ENCODE measurements at places on chromosomes 5 and 9. TPM values are rescaled to one million over a fixed set of nuclear protein-coding genes. Genes with fewer than 3 reads are reported as not detected.

RNF183 gene
- total RNA-seq, result not detected

PAEP gene
- total RNA-seq, result not detected

- peaks cover 5% of the 10 kb centered on the region for H3K4me1 ChIP-seq
- no peak overlapping the region for H3K27ac ChIP-seq
- no peaks in the 10 kb centered on the region for H3K27me3 ChIP-seq
- no peak for DNase-seq
- no peaks in the 10 kb centered on the region for H3K36me3 ChIP-seq
These were observed 20.1 kb downstream of the C5orf58 start for GRCh38 chr5:170252720-170253350.

CTXN3 gene
- not detected for total RNA-seq

DNA sequence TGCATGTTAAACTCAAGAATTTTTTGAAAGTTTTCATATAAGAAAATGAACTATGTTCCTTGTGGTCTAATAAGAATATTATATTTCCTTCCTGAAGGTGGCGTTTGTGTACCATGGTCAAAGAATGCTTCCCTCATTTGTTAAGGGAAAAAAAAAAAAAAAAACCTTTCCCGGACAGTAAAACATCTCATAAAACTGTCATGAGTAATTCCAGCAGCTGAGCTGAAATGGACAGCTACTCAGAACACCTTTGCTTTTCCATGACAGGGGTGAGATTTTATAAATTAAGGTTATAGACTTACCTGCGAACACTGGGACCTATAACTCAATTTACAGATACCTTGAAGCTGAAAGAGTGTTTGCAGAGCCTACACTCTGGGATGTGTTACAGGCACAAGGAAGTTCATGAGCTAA lies 113.2 kb upstream of the RANBP3L start:
- H3K4me1 ChIP-seq, result no peaks in the 10 kb centered on the region
- H3K27ac ChIP-seq, result no peak overlapping the region
- no peak for DNase-seq

DNA sequence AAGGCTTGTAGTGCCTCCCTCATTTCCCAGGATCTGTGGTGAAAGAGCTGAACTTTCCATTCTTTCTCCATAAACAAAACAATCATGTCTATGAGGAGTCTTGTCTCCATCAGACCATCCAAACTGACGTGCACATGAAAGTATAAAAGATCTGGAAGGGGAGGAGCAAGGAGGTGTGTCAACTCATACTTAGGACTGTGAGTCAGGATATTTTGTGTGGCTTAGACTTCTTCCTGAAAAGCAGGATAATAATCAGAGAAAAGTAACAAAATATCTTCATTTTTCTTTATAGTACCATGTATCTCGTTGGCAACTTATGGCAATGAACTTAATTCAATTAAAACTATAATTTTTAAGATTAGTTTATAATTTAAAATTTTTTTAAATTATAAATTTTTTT lies 96.0 kb upstream of the PRRC1 start:
- no peaks in the 10 kb centered on the region for H3K27me3 ChIP-seq
- no peak overlapping the region for H3K27ac ChIP-seq
- no peak for DNase-seq
- no peak overlapping the region for H3K4me3 ChIP-seq

TNFSF15 gene
- total RNA-seq, result 0.02 TPM

- no peaks in the 10 kb centered on the region for H3K36me3 ChIP-seq
- H3K27me3 ChIP-seq, result no peaks in the 10 kb centered on the region
- DNase-seq, result no peak
- H3K4me1 ChIP-seq, result no peaks in the 10 kb centered on the region
- no peak overlapping the region for H3K4me3 ChIP-seq
- H3K27ac ChIP-seq, result no peak overlapping the region
These were observed 82.4 kb downstream of the MRPS30 start for GRCh38 chr5:44891116-44891515.

TTC33 gene
- total RNA-seq, result 12.9 TPM

- H3K27me3 ChIP-seq, result no peaks in the 10 kb centered on the region
- H3K27ac ChIP-seq, result no peak overlapping the region
- H3K4me1 ChIP-seq, result peaks cover 25% of the 10 kb centered on the region
- H3K4me3 ChIP-seq, result no peak overlapping the region
- no peak for DNase-seq
These were observed 56.5 kb downstream of the ADAMTS2 start for GRCh38 chr5:179288809-179289185.

- H3K4me1 ChIP-seq, result no peaks in the 10 kb centered on the region
- H3K27ac ChIP-seq, result no peak overlapping the region
- H3K36me3 ChIP-seq, result no peaks in the 10 kb centered on the region
- no peaks in the 10 kb centered on the region for H3K27me3 ChIP-seq
- DNase-seq, result no peak
These were observed 81.1 kb downstream of the FAM174A start for GRCh38 chr5:100616291-100616690.

DNA sequence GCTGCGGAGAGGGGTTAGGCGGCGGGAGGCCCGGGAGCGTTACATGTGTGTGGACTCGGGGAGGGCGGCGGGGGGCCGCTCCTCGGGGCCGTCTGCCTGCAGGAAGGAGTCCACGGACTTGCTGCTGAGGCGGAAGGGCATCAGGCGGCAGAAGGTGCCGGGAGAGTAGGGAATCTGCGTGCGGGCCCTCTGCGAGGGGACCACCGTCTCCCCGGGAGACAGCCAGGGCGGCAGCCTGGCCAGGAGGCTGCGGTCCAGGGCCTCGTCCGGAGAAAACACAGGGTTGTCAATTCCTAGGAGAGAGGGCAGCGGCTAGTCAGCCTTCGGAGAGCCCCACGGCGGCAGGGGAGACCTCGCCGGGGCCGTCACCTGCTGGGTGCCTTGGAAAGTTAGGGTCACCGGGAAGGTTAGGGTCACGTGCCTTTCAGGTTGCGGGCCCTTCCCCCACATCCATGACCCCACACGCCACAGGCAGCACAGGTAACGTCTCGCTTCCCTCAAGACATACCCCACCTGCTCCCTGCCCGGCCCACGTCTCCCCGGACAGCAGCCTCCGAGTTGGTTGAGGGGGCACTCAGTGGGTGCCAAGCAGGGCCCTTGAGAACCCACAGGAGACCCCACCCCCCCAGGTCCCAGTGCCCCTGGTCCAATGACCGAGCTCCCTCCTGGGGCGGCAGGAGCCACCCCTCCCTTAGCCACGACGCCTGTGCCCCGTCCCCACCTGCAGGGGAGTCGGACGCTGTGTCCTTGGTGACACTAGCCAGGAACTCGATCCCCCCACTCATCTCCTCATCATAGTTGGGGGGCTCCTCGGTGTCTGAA lies 32.1 kb downstream of the EXOC3 start:
- H3K27me3 ChIP-seq, result peaks cover 54% of the 10 kb centered on the region
- peak overlapping the region; percentile 19 for H3K4me3 ChIP-seq
- H3K4me1 ChIP-seq, result peaks cover 32% of the 10 kb centered on the region
- H3K36me3 ChIP-seq, result peaks cover 6% of the 10 kb centered on the region

SERF1A gene
- total RNA-seq, result 6.7 TPM

DNA sequence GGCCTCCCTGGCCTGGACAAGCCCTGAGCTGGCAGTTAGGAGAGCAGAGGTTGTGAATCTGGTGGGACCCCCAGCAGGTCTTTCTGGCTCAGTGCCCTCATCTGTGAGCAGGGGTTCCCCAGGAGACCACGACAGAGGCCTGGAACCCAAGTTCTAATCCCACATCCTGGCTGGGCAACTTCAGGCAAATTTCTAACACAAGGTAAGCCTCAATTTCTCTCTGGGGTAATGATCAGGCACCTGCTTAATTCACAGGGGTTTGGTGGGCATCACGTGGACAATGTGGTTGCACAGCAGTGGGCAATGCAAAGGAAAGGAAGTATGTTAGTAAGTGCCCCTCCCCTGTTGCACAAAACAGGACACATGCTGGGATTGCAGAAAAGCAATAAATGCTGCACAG lies 1.9 kb upstream of the KCNIP1 start:
- no peak for DNase-seq
- peaks cover 41% of the 10 kb centered on the region for H3K27me3 ChIP-seq
- H3K4me3 ChIP-seq, result no peak overlapping the region
- H3K4me1 ChIP-seq, result no peaks in the 10 kb centered on the region
- no peaks in the 10 kb centered on the region for H3K36me3 ChIP-seq
- no peak overlapping the region for H3K27ac ChIP-seq

GRCh38 chr9:138044485-138045383 lies 167.2 kb downstream of the CACNA1B start:
- H3K27me3 ChIP-seq, result peaks cover 12% of the 10 kb centered on the region
- no peaks in the 10 kb centered on the region for H3K36me3 ChIP-seq
- H3K4me1 ChIP-seq, result no peaks in the 10 kb centered on the region
- no peak for DNase-seq
- H3K4me3 ChIP-seq, result no peak overlapping the region

MVB12B gene
- 9.9 TPM for total RNA-seq

S100Z gene
- not detected for total RNA-seq

FYB1 gene
- total RNA-seq, result 33.8 TPM

GRCh38 chr5:98104454-98105188 lies 668.8 kb upstream of the RGMB start:
- H3K4me1 ChIP-seq, result no peaks in the 10 kb centered on the region
- H3K4me3 ChIP-seq, result no peak overlapping the region
- no peak overlapping the region for H3K27ac ChIP-seq
- DNase-seq, result no peak

PCDHA13 gene
- total RNA-seq, result not detected

- peaks cover 3% of the 10 kb centered on the region for H3K4me1 ChIP-seq
- no peak overlapping the region for H3K4me3 ChIP-seq
- no peak overlapping the region for H3K27ac ChIP-seq
- DNase-seq, result no peak
These were observed 13.1 kb downstream of the PALM2AKAP2 start for GRCh38 chr9:109792951-109793546.

GRCh38 chr9:85653153-85653552 lies 88.6 kb downstream of the AGTPBP1 start:
- no peak overlapping the region for H3K4me3 ChIP-seq
- H3K27me3 ChIP-seq, result no peaks in the 10 kb centered on the region
- DNase-seq, result no peak
- peaks cover 19% of the 10 kb centered on the region for H3K36me3 ChIP-seq
- no peak overlapping the region for H3K27ac ChIP-seq
- no peaks in the 10 kb centered on the region for H3K4me1 ChIP-seq

GRCh38 chr5:170166101-170166500 lies 60.4 kb downstream of the FOXI1 start:
- H3K27ac ChIP-seq, result no peak overlapping the region
- no peak overlapping the region for H3K4me3 ChIP-seq
- H3K27me3 ChIP-seq, result no peaks in the 10 kb centered on the region
- no peaks in the 10 kb centered on the region for H3K4me1 ChIP-seq

CCDC183 gene
- total RNA-seq, result 0.78 TPM

PTPRD gene
- 16.8 TPM for total RNA-seq

GRCh38 chr9:135069558-135070197 lies 17.8 kb upstream of the OLFM1 start:
- H3K36me3 ChIP-seq, result no peaks in the 10 kb centered on the region
- no peak for DNase-seq
- H3K27me3 ChIP-seq, result peaks cover 62% of the 10 kb centered on the region
- H3K4me1 ChIP-seq, result peaks cover 2% of the 10 kb centered on the region
- H3K4me3 ChIP-seq, result no peak overlapping the region

GRCh38 chr5:10964806-10965205 lies 203.8 kb upstream of the DAP start:
- no peak overlapping the region for H3K4me3 ChIP-seq
- no peak for DNase-seq
- no peaks in the 10 kb centered on the region for H3K27me3 ChIP-seq
- H3K4me1 ChIP-seq, result no peaks in the 10 kb centered on the region

HAVCR2 gene
- 3.0 TPM for total RNA-seq
